H7 (cell line): ENCODE measurements at places on chromosomes 5 and 9.

- DNase-seq = no peak
Measured at GRCh38 chr5:137296213-137296781, 202.8 kb downstream of the SPOCK1 start.

DNA sequence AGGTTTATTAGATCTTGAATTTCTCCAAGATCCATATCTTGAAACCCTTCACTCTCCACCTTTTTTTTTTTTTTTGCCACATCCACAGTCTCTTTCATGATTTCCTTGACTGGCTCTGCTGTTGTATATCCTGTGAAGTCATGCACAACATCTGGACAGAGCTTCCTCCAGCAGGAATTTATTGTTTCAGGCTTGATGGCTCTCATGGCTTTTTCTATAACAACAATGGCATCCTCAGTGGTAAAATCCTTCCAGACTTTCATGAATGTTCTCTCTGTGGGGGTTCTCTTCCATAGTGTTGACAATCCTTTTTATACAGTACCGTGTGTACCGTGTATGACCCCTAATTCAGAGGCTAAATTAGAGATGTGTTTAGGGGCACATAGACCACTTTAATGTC, 24.0 kb downstream of the RANBP17 start:
- DNase-seq = no peak

DNA sequence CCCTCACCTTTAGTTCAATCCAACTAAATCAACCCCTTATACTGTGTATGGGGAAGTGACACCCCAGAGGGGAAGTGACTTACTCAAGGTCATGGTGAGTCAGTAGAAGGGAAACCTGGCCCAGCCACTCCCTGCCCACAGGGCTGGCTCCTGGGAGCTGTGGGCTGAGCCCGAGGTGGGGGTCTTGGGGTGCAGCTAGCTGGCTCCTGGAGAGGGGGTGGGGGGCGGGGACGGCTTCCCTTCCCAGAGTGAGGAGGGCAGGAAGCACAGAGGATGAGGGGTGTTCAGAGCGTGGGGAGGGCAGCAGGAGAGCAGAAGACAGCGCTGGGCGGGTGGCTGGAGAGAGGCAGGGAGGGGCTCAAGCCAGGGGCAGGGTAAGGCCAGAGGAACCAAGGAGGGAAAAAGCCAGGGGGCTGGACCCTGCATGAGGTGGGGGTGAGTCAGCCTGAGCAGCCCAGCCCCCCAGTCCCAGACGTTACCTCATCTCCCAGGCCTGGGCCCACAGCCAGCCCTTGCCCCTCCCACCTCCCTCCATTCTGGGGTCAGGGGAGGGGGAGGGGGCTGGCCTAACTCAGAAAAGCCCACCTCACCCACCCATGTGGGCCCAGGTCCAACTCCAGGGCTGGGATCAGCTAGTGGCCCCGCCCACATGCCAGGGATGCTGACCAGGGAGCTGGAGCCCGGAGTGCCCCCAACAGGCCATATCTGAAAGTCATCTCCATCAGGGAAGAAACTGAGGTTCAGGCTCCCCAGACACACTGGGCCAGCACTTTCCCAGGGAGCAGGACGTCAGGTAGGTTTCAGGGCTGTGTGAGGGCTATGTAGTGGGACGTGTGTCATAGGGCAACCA, 2.8 kb downstream of the PDLIM7 start:
- peak; percentile 81 for DNase-seq

GRCh38 chr9:101536938-101537337, 3.3 kb downstream of the RNF20 start:
- DNase-seq = peak; percentile 30

DNA sequence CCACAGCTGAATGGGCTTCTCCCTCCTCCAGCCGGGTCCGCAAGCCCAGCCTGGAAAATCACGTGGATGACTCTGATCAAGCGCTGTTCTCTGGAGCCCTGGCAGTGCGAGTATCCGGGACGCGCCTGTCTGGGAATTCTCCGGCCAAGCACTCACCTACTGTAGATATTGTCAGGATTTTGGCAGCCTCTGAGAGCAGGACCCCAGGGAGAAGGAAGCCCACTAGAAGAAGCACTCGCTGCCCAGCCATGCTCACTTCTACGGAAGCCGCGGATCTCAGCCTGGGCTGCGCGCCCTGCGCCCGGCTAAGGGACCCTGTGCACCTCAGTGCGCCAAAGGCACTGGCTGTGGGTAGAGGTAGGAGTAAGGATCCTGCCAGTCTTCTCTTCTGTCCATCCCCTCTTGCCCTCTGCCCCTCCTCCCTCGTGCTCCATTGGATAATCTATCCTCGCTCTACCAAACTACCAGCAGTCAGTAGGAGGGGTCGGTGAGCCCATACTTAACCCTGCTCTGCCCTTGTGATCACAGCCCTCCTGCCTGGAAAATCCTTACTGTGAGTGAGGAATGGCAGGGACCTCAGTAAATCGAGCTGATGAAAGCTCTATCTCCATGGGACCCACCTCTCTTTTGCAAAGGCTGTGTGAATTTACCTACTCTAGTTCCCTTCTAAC, at the start of gene UGT3A2:
TSS of gene UGT3A2 (minus strand) at position 343 of the 671 bp plus-strand sequence. CDS start at position 250, 93 bp downstream.
- DNase-seq = peak; percentile 81

DNA sequence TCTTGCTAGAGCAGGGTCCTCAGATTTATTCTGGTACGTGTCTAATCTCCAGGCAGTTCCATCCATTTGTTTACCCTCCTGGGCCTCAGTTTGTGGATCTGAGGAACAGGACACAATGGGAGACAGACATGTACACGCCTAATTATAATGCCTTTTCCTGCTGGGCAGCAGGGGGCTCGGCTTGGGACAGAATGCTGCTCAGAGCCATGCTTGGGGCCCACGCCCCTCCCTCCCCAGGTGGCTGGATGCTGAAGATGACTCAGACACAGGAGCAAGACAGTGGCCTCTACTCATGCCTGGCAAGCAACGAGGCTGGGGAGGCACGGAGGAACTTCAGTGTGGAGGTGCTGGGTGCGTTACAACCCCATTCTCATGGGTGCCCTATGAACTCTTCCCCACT, 72.7 kb upstream of the ASS1 start:
- no peak for DNase-seq

- no peak for DNase-seq
Measured at GRCh38 chr5:148864113-148864841, 37.9 kb downstream of the ADRB2 start.

GRCh38 chr5:68740226-68740910, 353.4 kb upstream of the SLC30A5 start:
- DNase-seq = no peak
